ENCODE measurements at places on chromosomes 16 and 17.

GRCh38 chr16:72443809-72444208, 271.9 kb upstream of the PMFBP1 start:
- no peak for DNase-seq

- no peak for DNase-seq
Measured at GRCh38 chr16:80515374-80515773, 25.4 kb upstream of the DYNLRB2 start.

DNA sequence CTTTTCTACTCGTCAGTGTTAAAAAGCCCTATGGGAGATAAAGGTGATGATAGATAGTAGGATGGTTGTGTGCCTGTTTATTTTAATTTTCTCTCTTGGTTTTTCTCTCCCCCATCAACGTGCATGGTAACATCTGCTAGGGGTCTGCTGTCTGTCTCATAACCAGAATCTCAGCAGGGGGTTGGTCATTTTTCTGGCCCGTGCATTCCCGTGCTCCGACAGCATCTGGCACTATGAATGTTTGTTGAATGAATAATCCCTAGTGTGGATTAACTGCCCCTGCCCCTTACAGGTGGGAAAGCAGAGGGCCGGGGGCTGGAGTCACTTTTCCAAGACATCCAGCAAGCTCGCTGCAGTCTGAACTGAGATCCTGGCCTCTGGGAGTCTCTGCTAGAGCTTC, 6.3 kb downstream of the CA5A start:
- DNase-seq = no peak

DNA sequence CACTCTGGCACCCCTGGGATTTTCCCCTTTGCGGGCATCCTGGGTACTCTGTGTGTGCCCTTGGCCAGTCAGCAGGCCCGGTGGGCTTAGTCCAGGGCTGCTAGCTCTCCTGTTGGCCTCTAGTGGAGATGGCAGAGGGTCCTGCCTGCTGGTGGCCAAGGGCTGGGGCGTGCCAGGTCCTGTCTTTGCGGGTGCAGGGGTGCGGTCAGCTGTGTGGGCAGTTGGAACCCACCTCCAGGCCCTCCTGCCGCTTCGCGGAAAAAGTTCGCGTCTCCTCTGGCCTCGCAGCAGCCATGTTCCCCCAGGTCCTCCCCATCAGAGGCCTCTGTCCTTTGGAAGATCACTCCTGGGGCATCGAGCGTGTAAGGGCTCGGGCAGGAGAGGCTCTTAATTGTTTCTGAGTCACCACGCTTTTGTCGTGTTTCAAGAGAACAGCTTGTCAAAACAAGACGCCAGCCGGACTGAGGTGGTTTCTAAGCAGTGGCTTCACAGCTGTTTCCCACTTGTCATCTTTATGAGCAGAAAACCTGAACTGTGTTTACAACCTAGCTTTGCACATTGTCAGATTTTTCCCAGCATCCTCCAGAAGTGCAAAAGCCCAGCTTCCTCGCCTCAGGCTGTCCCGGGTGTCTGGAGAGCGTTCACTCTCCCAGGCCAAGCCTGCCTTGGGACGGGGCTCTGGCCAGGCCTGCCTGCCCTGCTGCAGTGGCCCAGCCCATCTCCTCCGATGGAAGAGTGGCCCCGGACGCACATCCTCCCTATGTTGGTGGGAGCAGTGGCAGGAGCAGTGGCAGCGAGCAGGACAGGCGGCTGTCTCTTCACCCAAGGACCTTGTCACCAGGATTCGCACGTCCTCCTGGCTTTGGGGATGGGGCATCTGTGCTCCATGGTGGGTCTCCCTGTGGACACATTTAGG, 5.0 kb upstream of the DNASE1L2 start:
- no peak for DNase-seq

All from hematopoietic multipotent progenitor cell treated with erythropoietin and hydrocortisone succinate and interleukin-3 and kit ligand, for 8 days (in vitro differentiated cells).